Coronary artery (tissue), 2 donors: ENCODE measurements at places on chromosomes 7 and 10.

- DNase-seq = no peak
These were observed 66.0 kb downstream of the ENO4 start for GRCh38 chr10:116915340-116915739.

- DNase-seq = no peak
These were observed 178.0 kb downstream of the SRPK2 start for GRCh38 chr7:105210721-105211205.

- DNase-seq = no peak
These were observed 6.7 kb upstream of the LRRC18 start for GRCh38 chr10:48946332-48946731.

DNA sequence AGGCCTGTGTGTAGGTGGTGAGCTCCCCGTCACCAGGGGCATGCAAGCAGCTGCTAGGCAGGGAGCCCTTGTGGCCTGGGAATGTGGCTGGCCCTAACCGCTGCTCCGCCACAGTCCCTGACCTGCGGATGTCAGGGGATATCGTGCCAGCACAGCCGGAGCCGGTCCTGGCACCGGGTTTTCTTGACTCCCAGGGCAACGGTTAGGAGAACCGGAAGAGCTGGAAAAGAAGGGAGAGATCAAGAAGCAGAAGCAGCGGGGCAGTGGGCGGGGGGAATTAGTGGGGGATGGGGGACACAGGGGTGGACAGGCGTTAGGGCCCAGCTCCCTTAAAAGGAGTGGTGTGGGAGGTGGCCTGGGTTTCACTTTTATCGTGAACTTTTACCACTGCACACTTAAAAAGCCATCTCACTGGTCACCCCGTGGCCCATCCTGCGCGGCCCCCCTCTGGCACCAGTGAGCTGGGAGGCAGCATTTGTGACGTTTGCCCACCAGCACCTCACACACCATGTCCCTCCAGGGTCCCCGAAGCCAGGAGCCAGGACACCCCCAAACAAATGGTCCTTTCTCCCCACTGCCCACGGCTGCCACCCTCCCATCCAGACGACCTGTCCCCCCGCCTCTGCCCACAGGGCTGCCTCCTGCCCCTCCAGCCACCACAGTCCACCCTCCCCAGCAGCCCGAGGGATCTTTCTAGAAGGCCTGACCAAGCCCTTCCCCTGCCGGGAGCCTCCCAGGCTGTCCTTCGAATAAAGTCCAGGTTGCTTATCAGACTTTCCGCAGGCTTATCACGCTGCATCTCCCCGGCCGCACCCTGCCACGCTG is 1.8 kb upstream of the MICALL2 start:
- peak; percentile 87 for DNase-seq

DNA sequence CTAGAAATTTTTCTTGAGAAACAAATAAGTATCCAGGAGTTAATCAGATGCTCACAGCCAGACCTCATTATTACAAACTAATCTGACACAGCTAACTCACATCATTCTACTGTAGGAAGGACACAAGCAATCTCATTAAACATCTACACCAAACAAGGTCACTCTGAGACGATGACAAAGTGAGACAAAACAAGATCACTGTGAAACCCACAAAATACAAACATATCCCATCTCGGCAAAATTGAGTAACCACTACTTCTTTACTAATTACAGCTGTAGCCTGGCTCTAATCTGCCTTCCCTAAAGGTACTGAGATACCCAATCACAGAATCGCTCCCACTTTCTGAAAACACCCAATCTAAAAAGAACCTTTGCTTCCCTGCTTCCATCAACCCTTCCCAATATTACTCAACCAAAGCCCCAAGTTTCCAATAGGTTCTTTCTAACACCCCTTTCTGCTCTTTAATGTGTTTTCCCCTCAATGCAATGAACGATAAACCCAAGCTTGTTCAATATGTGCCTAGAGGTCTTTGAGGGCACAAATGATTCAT is 26.9 kb downstream of the CCDC6 start:
- no peak for DNase-seq

DNA sequence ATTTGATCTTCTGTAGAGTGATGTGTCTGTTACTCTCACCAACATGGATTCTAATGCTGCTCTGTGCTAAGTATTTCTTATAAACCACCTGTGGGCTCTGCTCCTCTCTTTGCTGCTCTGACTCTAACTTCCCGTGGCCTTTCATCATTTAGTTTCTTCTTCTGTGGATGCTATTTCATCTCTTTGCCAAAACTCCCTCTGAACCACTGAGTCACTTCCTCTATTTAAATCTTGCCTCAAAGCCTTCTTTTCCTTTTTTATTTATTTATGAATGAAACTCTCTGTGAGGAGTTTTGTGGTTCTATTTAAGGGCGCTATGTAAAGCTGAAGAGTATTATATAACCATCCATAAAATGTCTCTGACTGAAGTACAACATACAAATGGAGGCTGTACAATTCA is 538.5 kb downstream of the SUGCT start:
- no peak for DNase-seq

GRCh38 chr7:137953043-137953664 is 48.7 kb downstream of the CREB3L2 start:
- DNase-seq = no peak

GRCh38 chr10:122878799-122879338 is 512 bp downstream of the FAM24B start:
- DNase-seq = no peak

DNA sequence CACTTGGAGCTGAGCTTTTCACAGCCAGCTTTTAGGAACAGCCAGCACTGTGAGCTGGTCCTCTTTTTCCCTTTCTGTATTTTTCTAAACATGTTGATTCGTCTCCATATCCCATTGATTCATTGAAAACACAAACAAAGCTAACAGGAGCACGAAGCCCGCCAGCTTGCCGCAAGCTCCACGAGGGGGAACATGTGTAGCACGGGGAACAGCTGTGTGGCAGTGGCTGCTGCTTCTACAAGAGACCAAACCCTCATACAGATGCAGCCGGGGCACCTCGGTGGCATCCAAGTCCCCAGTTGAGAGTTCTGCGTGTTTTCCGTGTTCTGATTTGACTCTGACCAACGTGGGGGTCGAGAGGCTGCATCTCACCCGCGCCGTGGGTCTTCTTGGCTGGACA is 80.8 kb upstream of the SH2B2 start:
- DNase-seq = no peak

DNA sequence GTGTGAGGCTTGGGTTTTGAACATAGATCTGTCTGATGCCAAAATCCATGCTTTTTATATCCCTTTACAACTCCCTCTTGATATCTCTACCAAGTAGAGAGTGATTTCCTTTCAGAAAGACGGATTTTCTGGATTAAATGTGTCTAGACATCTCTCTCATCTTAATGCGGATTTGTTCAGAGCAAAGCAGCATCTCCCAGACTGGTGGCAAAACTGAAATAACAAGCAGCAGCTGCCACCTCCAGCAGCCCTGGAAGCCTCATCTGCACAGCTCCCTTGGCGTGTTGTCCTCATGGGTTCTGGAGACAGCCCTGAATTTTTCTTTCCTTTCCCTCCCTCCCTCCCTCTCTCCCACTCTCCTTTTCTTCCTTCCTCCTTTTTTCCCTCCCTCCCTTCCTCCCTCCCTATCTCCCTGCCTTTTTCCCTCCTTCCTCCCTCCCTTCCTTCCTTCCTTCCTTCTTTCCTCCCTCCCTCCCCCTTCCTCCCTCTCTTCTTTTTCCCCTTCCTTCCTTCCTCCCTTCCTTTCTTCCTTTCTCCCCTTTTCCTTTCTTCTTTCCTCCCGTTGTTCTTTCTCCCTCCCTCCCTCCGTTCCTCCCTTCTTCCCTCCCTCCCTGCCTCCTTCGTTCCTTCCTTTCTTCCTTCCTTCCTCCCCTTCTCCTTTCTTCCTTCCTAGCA is 639.9 kb downstream of the TYW1 start:
- no peak for DNase-seq

- DNase-seq = no peak
These were observed 107.7 kb upstream of the EEPD1 start for GRCh38 chr7:36045326-36045725.

DNA sequence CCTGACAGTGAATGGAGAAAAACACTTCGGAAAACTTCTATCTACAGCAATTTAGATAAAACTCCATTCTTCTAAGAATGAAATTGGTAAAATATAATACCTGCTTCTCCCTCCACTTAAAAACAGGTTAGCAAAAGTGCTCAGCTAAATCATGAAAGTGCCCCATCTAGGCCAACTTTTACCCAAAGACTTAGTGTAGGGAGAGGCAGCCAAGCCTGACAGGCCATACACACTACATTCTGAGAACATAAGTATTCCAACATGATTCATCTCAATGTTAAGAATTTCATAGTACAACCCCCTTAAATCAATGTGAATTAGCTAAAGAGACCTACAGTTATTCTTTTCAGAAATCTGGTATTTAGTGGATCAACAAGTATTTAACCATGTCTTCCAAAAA is 7.2 kb downstream of the FAM3C start:
- DNase-seq = no peak

GRCh38 chr7:929311-929711 is 25.2 kb downstream of the ADAP1 start:
- DNase-seq = no peak

GRCh38 chr7:129385598-129385997 is 48.6 kb upstream of the STRIP2 start:
- no peak for DNase-seq

GRCh38 chr7:101165075-101165957 is at the start of gene VGF:
Gene VGF (minus strand): TSS chr7:101165569. CDS start chr7:101164843, 726 bp downstream.
- DNase-seq = peak; percentile 85

- no peak for DNase-seq
These were observed 35.7 kb downstream of the CYP17A1 start for GRCh38 chr10:102801496-102801895.

- no peak for DNase-seq
These were observed 569.1 kb upstream of the KCND2 start for GRCh38 chr7:119703895-119704294.

DNA sequence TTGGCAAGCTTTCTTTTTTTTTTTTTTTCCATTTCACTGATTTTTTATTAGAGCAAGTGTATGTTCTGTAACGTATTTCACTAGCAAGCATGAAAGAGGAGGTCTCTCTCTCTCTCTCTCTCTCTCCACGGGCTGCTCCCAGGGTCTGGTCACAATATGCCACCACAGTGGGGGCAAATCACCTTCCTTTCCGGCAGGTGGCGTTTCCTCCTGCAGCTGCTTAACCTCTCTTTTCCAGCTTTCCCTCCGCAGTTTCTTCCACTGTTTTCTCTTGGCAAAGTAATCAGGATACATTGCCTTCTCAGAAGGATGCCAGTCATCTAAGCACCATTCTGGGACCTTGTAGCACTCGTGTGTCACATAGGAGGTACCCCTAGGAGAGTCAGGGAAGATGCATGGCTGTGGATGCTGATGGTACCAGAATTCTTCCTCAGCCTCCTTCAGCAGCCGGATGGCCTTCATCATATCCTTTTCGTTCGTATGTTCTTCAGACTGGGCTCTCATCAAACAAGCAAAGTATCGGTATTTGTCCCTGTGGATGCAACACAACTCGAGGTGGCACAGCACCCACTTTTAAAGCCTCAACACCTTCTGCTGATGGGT is 197.3 kb upstream of the PODXL start:
- DNase-seq = peak; percentile 50

- no peak for DNase-seq
These were observed 44.0 kb downstream of the BICC1 start for GRCh38 chr10:58556516-58557165.

DNA sequence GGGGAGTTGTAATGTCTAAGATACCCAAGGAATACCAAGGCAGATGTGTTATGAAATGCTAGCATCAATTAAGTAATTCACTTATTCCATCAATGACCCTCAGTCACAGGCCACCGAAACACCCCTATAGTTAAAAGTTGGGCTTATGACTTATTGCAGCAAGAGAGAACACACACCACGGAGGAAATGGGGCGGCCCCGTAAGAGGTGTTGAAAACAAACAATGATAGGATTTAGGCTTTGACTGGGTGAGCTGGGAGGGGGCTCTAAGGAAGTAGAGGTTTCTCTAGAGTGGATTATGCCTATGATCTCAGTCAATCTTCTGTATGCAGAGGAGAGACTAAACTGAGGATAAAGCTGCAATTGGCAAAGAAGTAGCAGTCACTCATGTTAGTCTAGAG is 45.4 kb upstream of the PRKCQ start:
- DNase-seq = no peak

DNA sequence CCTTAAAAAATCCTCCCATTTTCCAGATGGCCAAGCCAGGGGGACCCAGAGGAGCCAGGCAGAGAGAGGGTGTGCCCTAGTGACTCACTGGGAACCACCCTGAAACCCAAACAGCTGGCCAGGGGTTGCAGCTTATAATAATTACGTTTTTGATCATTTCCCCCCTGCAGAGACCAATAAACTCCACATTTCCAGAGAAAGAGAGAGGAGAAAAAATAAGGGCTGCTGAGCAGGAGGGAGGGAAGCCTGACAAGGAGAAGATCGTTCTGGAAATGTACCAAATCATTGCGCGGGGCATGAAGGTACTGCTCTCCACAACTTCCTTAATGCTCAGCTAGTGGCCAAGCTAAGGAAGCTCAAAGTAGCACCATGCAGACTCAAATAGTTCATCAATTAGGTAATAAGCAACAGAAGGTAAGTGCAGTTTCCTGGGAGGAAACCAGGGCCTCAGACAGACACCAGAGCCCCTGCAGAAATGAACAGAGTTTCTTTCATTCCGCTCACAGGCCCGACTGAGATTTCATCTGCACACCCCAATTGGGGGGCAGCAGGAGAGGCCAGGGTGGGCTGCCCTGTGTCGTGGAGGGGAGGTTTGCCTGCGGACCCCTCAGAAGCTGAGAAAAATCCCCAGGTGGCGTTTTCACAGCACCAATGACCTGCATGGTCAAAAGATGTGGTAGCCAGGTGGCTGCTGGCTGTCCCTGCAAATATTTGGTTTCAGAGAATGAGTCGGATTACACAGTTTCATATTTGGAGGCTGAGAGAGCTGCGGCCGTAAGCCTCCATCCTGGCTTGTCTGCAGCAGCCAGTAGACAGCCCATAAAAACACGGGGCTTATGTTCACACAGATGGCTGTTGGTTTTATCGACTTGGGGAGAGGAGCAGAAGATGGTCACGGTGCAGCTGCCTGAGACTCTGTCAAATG is 153.2 kb upstream of the LYZL2 start:
- DNase-seq = no peak

DNA sequence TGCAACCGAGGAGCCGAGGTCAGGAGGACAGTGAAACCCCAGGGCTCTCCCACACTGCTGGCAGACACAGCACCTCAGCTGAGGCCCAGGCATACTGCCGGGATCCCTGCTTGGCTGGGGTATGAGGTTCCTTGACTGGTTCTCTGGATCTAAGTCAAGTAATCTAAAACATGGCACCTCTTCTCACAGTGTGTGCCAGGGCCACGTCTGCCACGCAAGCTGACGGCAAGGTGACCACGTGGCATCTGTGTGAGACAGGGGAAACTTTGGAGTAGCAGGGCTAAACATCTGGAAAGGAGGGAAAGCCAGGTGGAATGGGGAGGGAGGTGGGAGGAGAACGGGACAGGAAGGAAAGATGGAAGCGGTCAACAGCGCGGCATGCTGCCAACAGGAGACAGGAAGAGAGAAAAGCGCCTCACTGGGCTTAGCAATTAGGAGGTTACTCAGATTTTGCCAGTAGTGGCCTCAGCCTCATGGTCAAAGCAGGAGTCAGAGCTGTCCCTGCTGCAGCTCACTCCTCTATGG is 103.7 kb downstream of the CXCL12 start:
- no peak for DNase-seq

- no peak for DNase-seq
These were observed 1.8 kb downstream of the PGAM2 start for GRCh38 chr7:44063547-44063893.
